ENCODE measurements at places on chromosomes 7 and 10.
A peak's percentile ranks its signal among the peaks of the same experiment; 100 is the strongest.

- DNase-seq, result no peak
These were observed 97.5 kb downstream of the UBE2H start for GRCh38 chr7:129855234-129855673.

DNA sequence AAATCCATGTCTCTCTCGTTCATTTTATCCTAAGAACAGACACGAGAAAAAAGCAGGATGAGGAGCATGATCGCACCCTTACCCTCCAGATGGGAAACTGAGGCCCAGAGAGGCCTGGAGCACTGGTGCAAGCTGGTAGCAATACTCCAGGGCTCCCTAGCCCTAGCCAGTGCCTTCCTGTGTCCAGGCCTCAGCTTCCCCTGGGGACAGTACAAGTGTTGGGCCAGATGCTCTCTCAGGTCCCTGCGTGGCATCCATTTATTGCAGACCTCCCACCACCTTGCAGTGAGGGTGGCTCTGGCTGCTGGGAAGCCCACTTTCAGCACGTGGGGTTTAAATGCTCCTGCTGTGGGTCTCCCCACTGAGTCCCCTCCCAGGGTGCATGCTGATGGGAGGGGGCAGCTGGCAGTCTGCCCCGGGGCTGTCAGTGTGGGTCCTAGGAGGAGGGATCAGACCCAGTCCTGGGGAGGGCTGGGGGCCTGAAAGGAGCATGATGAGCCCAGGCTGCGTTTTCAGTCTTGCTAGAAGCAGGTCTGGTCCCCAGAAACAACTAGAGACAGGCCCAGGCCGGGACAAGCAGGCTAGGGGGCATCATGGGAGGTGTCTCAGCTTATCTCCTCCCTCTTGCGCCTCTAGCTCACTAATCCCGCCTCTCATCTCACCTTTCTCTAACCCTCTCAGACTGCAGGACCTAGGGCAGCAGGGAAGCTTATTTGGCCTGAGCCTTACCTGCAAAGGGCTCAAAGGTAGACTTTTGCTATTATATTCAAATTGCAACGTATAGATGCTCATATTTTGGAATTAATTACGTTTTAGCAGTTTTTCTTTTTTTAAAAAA, 662 bp upstream of the PPIF start:
- DNase-seq, result no peak

GRCh38 chr10:117736655-117737054, 194.1 kb downstream of the EMX2 start:
- no peak for DNase-seq

DNA sequence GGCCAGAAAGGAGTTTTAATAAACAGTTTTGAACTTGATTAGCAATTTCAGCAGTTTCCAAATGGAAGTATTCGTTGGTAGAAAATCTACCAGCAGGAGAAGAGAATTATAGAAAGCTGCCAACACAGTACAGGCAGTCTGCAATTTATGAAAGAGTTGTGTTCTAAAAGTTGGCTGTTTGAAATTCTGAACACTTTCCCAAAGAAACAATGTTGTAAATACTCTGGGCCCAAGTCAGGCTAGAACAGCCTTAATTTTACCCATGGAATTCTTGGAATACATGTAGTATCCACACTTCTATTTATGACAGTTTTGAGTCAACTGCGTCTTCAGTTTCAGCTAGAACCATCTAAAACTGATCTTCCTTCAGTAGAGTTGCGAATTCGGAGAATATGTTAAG, 42.5 kb downstream of the AVL9 start:
- DNase-seq, result no peak

DNA sequence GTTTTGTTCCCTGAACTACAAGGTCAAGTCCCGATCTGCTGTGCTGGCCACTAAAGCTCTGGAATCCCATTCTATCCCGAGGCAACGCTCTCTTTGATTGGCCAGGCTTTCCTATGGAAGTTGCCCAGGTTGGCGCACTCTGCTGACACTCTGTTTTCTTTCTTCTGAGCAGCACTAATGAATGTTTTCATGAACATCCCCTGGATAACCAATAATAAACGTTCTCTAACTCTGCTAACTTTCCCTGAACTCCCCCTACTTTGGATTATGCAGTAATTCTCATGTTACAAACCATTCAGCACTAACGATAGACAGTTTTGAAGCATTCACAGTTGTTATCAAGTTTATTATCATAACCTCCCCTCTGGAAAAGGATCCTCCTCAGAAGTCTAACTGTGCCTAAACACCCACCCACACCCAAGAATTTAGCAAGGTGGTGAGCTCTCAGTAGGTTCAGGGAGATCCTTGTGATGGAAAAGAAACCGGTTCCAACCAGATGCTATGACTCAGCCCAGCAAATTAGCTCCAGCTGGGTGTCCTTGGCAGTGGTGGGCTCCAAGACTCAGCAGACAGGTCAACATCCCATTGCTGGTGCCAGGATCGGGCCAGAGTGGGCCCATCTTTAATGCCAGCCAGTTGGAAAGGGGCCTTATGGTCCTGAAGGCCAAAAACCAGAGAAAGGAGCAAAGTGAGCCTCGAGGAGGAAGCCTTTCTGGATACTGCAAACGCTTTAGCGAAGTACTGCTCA, 68.4 kb downstream of the CREB3L2 start:
- no peak for DNase-seq

- DNase-seq, result no peak
These were observed 10.3 kb upstream of the PPP2R2D start for GRCh38 chr10:131890276-131891195.

- no peak for DNase-seq
These were observed 87.7 kb upstream of the PITRM1 start for GRCh38 chr10:3260066-3260834.

- DNase-seq, result no peak
These were observed 288.8 kb downstream of the USP6NL start for GRCh38 chr10:11322698-11323097.

GRCh38 chr7:105713488-105714465, 132.5 kb upstream of the EFCAB10 start:
- no peak for DNase-seq

DNA sequence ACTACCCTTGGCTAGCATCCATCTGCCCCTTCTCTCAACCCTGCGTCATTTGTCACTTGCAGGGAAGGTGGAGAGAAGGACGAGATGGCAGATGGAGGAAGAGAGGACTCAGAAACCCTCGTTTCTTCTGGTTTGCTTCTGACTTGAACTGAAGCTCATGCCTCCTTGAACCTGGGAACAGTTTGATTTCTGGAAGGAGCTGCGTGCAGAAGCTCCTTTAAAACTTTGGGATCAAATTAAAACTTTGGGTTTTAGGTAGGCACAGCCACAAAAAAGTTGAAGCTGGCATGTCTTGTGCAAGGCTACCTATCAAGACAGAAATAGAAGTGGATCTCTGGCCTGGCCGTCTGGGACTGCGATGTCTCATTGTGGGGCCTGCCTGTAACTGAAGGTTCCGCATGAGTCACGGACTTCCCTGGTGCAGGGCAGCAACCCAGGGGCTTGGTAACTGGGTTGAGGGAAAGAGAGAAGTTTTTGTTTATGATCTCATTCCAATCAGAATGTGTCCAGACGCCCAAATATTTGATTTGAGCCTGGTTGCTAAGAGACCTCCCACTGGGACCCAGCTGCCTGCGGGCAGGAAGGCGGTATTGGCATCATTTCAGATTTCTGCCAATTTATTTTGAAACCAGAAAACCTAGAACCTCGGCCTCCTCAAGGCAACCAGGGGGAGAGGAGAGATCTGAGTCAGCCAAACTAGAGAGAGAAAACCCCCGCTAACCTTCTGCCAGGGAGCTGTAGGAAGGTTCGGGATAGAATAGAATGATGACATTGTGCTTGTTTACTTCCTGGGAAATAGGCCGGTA, 15.8 kb upstream of the CAMK1D start:
- DNase-seq, result no peak

DNA sequence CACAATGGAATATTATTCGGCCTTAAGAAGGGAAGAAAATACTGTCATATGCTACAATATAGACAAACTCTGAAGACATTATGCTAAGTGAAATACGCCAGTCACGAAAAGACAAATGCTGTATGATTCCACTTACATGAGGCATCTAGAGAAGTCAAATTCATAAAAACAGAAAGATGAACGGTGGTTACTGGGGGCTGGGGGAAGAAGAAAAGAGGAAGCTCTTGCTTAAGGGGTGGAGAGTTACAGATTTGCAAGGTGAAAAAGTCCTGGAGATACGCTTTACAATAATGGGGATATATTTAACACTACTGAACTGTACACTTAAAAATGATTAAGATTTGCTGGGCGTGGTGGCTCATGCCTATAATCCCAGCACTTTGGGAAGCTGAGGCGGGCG, 49.0 kb downstream of the PSMC2 start:
- DNase-seq, result no peak

GRCh38 chr10:110919349-110919931, at the start of gene SHOC2:
Gene SHOC2 (plus strand): TSS chr10:110919604. CDS start chr10:110964359, 44,755 bp downstream.
- DNase-seq, result peak; percentile 96

- no peak for DNase-seq
These were observed 130.8 kb downstream of the MDFIC start for GRCh38 chr7:115052706-115053105.

- DNase-seq, result no peak
These were observed 85.4 kb downstream of the DOCK4 start for GRCh38 chr7:112120696-112121217.

DNA sequence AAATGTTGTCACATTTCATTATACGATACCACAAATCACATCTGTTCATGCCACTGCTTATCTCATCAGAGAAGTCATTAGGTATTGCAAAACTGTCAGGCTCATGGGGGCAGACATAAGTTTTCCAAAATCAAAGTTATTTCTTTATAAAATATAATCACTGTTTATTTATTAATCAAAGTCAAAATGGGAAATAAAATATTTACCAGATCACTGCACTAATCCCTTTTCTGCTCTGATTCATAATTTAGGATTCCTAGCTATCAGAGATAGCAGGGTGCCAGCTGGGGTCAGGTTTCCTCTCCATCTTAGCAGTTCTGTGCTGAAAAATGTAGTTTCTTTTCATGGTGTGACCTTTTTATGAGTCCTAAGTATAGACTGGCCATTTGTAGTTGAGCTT, 117.7 kb upstream of the LANCL2 start:
- DNase-seq, result no peak

DNA sequence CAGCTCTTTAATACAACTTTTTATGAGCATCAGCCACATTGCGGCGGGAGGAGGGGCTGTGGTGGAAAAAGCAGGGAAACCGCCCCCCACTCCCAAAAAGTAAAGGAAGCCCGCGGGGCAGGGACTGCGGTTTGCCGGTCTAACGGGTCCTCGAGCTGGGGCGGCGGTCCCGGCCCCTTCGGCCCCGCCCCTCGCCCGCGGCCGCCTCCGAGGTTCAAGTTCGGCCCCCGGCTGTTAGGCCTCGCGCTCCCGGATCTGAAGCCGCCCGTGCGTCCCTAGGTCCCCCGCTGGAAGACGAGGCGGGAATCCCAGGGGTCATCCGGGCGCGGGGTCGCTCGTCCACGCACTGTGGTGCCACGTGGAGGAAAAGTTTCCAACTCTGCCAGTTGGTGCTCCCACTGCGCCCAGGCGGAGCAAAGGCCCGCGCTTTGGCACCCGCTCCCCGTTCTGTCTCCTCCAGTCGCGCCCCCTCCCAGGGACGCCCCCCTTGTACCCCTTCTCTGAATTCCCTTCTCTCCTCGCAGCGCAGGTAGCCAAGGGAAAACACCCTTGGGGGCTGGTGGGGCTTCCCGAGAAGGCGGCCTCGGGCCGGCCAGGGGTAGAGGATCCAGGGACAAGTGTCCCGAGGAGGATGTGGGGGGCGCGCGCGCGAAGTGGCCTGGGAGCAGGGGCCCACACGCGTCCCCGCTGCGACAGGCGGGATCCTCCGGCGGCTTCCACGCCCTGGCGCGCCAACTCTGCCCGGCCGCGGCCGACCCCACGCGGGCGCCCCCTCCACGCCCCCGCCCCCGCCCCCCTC, 798 bp upstream of the AUTS2 start:
- DNase-seq, result no peak

- DNase-seq, result no peak
These were observed 107.7 kb upstream of the ANK3 start for GRCh38 chr10:60497364-60497763.

DNA sequence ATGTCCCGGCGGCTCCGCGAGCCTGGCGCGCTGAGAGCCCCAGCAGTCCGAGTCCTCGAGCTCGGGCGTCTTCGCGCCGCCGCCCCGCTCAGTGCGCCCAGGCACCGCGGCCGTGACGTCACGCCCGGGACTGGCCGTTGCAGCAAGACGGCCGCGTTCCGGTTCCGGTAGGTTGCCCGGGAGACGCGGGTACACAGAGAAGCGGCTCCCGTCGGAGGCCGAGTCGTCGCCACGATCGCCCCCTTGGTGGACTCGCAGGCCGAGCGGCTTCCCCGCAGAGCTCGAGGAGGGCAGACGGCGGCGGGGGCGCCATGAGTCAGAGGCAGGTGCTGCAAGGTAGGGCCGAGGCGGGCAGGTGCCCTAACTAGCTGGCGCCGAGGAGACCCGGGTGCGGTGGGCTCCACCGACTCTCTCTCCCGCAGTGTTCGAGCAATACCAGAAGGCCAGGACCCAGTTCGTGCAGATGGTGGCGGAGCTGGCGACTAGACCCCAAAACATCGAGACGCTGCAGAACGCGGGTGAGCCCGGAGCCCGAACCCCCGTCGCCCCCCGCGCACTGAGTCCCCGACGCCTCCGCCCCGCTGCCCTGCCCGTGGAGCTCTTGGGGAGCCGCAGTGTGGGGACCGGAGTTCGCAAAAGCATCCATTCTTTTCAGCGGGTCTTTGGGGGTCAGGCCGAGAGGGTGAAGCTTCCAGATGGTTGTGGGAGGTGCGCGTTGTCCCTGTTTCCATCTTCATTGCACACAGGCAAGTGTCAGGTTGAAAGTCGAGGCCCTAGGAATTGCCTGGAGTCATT, at the start of gene SPAG6:
Gene SPAG6, plus strand, starts transcription at position 196 of the 795 bp plus-strand sequence. Its CDS starts 116 bp downstream, at position 312.
- DNase-seq, result no peak

DNA sequence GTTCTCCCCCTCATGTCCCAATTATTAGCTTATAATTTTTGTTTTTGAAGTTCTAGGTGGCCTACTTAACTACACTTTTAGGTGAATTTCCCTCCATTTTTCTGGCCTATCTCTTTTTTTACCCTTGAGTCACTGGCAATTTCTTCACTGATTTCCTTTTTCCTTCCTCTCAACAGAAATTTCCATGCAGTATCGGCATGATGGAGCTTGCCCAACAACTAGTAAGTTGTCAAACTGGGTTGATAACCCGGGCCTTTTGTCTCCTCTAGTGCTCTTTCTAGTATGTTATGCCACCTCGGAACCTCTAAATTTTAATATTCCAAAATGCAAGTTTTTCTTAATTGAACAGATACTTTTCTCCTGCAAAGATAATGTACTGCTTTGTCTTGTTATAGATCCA, 147.1 kb downstream of the MLLT10 start:
- no peak for DNase-seq

- no peak for DNase-seq
These were observed 59.3 kb downstream of the CDCA7L start for GRCh38 chr7:21886396-21886795.

DNA sequence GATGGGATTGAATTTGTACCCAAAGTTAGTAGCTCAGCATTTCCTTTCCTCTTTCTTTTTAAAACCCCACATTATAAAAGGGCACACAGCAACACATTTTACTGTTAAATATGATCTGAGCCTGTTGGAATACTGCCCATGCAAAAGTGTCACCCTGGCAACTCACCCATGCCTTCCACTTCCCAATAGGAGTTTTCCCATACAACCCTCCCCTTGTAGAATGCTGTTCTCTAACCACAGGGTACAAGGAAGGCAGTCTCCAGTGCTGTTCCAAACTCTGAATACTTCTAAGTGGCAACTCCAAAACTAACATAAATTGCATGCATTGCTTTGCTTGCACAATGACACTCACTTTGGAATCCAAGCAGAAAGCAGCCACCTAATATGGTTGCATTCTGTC, 60.8 kb downstream of the NRCAM start:
- DNase-seq, result no peak

GRCh38 chr7:38215115-38215514, 37.1 kb downstream of the STARD3NL start:
- DNase-seq, result no peak

- DNase-seq, result no peak
These were observed 48.2 kb upstream of the SHH start for GRCh38 chr7:155860461-155860839.

- no peak for DNase-seq
These were observed 86.1 kb downstream of the PTPRN2 start for GRCh38 chr7:158501393-158502067.
